ENCODE measurements at places on chromosomes 2 and 18.

DNA sequence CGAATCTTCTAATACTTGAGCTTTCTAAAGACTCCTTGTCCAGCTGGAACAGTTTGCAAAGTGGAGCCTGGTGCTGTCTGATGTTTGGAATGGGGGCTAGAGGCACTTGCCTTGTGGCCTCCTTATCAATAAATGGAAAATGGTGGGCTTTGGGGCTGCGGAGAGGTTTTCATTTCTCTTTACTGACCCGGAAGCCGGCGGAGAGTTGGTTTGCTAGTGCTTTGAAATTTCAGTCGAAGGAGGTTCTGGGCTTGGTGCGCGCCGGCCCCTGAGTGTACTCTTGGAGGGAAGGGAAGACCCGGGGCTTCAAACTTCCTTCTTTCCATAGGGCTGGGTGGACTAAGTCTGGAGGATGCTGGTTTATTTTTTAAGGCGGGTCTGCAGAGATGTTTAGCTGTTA, 714 bp downstream of the RPIA start:
- no peak for DNase-seq

DNA sequence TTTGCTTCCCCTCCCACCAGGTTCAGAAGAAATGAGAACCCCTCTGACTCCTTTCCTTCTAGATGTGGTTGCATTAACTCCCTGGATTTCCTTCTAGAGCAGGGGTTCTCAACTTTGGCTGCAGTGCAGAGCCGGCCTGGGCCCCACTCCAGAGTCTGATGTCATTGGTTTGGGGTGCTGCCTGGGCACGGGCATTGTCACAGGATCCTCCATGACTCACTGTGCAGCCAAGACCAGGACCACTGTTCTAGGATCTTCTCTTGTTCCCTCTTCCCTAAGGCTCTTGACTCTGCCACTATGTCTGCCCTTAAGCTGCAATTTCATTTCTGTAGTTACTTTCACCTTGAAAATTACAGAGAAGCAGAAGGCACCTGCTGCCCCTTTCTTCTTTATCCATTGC, 31.8 kb downstream of the TBC1D8 start:
- no peak for DNase-seq

DNA sequence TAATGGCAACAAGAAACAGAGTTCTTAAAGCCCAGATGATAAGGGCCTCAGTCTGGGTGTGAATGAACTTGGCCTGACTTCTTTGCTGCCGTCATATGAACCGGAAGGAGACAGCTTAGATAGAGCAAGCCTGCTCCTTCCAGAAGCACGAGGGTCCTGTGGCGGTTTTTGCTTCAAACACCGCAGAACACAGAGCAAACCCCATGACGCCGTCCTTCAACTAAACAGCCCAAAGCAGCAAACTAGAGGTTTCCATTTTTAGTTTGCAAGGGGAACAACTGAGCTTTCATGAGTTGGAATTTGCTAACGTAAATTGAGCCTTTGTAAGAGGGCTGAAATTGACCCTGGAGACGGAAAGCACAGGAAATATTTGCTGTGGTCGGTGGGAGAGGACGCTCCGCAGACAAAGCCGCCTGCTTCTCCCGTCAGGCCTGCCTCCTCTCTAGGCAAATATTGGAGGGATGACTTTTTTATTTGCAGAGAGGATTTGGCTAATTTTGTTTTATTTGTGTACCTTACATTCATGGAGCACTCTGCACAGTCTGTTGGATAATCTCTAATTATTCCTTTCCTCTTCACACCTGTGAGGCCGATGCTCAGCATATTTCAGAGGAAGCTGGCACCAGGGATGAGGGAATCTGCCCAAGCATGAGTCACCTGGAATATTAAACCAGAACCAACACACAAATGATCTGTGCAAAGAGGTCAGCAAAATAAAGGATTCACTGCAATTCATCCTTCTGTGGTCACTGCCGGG, 134.0 kb upstream of the NCK2 start:
- DNase-seq, result no peak

DNA sequence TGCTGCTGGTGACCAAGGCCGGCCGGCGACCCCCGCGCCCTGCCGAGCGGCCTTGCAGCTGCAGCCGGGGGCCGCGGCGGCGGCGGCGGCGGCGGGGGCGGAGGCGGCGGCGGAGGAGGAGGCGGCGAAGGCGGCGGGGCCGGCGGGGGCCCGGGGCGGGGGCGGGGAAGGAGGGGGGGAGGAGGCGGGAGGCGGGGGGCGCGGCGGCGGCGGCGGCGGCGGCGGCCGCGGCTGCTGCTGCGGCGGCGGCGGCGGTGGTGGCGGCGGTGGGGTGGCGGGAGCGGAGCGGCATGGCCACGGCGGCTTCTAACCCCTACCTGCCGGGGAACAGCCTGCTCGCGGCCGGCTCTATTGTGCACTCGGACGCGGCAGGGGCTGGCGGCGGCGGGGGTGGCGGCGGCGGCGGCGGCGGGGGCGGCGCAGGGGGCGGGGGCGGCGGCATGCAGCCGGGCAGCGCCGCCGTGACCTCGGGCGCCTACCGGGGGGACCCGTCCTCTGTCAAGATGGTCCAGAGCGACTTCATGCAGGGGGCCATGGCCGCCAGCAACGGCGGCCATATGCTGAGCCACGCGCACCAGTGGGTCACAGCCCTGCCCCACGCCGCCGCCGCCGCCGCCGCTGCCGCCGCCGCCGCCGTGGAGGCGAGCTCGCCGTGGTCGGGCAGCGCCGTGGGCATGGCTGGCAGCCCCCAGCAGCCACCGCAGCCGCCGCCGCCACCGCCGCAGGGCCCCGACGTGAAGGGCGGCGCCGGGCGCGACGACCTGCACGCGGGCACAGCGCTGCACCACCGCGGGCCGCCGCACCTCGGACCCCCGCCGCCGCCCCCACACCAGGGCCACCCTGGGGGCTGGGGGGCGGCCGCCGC, 1.5 kb downstream of the POU3F3 start:
- DNase-seq, result no peak

DNA sequence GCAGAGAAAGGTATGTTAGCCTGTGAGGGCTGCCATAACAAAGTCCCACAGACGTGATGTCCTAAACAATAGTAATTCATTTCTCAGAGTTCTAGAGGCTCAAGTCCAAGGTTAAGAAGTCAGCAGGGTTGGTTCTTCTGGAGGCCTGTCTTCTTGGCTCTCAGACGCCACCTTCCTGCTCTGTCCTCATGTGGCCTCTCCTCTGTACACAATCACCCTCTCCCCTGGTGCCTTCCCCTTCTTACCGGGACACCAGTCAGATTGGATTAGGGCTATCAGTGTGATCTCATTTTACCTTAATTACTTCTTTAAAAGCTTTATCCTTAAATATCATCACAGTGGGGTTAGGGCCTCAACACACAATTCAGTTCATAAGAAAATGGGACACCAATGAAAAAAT, 860.5 kb downstream of the RNF144A start:
- no peak for DNase-seq

DNA sequence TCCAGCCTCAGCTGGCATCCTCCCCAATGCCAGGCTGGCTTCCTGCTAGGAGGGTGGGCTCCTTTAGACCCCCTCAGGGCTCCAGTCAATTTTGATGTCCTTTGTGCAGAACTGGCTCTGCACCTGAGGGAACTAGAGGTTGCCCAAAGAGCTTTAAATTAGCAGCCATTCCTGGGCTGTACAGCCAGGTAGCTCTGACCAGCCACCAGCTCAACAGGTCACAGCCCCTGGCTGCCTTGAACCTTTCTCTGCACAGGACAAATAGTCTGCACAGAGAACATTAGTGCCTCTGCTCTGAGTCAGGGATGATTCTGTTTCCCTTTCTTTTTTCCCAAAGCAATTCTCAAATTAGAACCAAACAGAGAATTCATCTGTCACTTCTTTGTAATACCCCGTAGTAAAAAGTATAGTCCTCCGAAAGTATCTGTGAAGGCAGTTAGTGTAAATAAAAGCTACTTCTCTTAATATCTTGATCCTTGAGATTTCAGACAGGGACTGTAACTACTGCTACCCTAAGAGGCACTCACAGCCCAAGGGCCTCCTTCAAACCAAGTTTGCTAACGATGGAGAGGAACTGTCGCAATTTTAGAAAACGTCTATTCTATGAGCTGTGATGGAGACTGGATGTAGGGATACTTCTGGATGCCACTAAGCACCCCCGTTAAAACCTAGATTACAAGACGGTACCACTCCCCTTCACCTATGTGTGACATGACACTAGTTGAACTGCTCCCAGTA, 3.0 kb downstream of the TTC32 start:
- DNase-seq, result no peak

GRCh38 chr2:57330447-57330846, 716.2 kb upstream of the VRK2 start:
- DNase-seq, result no peak

DNA sequence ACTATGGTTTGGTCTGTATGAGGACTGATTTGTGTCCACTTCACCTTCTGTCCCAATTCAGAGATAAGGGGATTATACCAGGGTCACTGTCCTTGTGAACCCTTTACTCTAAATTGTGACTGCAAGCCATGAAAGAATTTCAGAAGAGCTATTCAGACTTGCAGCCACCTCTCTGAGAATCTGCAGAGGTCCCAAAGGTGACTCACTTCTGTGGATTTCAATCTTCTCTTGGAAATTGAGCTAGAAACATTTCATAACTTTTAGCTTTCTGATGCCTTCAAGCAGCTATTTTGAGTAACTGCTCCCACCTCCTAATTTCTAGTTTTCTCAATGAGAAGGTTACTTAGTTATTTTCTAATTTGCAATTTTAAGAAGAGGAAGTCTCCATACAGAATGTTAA, 1242.4 kb upstream of the ACVR2A start:
- no peak for DNase-seq

- DNase-seq, result no peak
These were observed 21.5 kb upstream of the ANXA4 start for GRCh38 chr2:69720404-69720803.

DNA sequence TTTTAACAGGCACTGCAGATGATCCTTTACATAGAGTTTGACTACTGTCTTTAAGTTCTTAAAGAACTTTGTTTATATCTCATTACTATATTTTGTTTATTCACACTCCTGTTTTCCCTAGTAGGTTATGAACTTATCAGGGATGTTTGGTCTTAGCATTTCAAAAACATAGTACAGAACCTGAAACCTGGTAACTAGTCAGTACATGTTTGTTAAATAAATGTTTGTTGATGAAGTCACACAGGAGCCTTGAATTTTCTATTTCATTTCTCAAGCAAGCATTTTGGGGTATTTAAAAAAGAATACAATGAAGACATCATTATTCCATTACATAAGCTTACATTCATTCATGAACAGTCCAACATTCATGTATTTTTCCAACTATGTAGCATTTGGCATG, 280.3 kb upstream of the ZSWIM2 start:
- DNase-seq, result no peak

DNA sequence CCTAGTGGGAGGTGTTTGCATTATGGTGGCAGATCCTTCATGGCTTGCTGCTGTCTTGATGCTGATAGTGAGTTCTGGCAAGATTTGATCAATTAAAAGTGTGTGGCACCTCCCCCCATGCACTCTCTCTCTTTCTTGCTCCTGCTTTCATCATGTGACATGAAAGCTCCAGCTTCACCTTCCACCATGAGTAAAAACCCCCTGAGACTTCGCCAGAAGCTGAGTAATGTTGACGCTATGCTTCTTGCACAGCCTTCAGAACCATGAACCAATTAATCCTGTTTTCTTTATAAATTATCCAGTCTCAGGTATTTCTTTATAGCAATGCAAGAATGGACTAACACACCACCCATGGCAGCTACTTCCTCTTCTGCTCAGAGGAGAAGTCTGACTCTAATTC, 2181.4 kb upstream of the PIK3C3 start:
- no peak for DNase-seq

DNA sequence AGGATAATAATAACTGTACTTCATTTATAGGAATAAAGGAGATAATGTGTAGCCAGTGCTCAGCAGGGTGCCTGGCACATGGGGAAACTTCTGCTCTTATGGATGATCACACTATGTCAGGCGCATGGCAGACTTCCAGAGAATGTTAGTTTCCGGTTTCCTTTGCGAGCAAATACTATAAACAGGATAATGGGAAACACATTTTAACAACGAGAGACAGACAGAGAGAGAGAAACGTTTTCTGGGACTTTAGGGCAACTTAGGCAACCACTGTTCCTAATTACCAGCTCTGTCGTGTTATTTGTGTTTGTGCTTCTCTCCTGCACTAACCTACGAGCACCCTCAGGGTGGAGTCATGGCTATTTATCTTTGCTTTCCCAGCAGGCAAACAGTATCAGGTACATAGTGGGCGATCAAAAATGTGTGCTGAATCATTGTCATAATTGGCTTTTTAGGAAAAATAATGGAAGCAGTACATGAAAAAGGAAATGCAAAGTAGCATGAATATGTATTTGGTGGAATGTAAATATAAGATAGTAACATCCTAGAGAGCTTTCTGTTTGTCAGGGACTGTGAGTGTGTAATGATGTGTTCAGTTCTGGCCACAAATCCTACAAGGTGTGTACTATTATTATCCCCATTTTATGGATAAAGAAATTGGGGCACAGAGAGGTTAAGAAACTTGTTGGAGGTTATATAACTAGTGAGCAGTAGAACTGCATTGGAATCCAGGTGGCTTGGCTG, 36.8 kb upstream of the IGFBP2 start:
- DNase-seq, result peak; percentile 81

- no peak for DNase-seq
These were observed 694 bp downstream of the UNC50 start for GRCh38 chr2:98608962-98609604.

DNA sequence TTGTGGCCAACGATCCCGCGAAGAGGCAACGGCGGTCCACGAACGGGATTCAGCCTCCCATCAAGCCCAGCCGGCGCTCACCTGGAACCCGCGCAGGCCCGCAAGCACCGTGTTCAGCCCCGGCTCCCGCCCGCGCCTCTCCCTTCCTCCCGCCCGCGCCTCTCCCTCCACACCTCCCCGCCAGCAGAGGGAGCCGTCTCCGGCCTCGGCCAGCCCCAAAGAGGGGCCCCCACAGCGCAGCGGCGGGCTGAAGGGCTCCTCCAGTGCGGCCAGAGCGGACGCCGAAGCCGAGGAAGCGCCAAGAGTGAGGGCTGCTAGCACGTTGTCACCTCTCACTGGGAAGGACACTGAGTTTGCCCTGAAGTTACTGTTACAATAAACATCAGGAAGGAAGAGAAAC, 55.3 kb upstream of the LAPTM4A start:
- DNase-seq, result no peak

Data from NCI-H446 treated with DMSO at 0.1 percent for 48 hours (cell line).